ENCODE measurements at places on chromosomes 2 and 18. TPM values are rescaled to one million over a fixed set of nuclear protein-coding genes. Genes with fewer than 3 reads are reported as not detected.

GRCh38 chr18:43751835-43752234, 474.5 kb upstream of the SYT4 start:
- DNase-seq, result no peak

DNA sequence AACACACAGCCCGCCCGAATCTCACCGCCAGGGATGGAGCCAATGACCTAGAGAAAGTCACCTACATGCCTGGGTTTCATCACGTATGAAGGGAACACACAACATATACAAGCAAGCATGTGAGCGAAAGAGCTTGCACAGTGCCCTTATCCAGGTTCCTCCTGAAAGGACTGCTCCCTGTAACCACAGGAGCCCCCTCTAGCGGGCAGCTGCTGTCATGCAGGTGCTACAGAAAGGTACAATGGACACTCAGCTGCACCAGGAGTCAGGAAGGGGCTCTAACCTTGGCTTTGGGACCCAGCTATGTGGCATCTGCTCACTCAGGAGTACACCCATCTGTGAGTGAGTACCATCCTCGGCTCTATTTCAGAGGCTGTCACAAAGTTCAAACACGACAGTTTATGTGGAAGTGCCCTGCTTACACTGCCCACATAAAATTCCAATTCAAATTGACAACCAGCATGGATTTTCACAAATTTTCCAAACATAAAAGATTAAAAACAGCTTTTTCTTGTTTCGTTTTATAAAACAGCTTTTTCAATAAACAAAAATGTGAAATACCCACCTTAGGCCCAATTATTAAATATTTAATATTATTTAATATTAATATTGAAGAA, 3.5 kb downstream of the NDUFA10 start:
- DNase-seq, result no peak

DNA sequence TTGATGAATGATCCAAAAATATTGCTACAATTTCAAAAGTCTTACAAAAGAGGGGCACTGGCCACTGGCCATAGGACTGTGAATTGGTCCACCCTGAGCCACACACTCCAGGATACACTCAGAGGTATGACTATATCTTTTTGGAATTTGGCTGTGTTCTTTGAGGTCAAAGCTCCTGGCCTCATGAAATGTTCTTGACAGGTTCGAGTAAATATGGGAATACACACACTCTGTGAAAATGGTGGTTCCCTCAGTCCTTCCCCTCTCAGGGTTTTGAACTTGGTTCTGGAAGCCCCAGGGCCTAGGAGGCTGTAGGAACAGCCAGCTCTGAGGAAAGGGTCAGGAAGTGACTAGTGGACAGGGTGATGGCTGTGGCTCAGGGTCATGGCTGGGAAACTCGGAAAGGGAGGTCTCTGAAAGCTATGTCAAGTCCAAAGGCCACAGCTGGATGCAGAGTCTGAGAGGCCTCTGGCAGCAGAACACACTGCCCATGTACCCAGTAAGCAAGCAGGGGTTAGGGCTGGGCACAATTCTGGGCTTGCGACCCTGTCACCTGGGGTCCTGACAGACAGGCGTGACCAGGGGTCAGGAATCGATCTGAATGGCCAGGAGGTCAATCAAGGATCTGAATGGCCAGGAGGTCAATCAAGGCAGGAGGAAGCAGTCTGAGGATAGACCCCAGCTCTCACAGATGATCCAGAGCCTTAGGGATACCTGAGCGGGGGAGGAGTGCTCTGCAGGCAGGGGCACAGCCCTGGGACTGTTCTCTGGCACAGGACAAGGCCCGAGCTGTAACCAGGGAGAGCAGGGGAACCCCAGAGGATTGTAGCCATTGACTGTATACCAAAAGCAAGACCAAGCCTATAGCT, 223.4 kb upstream of the SMAD2 start:
- DNase-seq, result no peak

- no peak for DNase-seq
Measured at GRCh38 chr2:71779774-71780105, 326.4 kb downstream of the DYSF start.

DNA sequence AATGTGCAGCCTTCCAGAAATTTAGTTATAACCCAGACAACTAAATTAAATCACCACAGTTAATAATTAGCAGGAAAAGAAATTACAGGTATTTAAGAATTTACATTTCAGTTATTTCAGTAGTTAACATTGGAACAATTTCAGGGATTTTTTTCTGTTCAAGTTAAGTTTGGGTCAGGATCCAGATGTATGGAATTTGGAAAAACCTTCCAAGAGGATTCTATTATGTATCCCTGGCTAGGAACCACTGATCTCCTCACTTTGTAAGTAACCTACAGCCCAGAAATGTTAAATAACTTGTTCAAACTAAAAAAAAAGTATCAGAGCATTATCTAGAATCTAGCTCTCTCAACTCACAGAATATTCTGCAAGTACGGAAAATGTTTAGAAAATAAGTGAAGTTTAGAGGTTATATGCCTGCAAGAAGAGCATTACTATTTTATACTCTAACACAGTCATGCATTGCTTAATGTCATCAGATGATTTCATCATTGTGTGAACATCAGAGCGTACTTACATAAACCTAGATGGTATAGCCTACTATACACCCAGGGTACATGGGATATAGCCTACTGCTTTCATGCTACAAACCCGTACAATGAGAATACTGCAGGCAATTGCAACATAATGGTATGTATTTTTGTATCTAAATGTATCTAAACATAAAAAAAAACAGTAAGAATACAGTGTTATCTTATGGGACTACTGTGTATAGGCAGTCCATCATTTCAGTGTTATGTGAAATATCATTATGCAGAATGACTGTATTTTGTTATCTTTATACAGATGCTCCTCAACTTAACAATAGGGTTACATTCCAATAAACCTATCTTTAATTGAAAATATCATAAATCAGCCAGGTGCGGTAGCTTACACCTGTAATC, 6.1 kb downstream of the NCKAP1 start:
- no peak for DNase-seq

- no peak for DNase-seq
Measured at GRCh38 chr2:219001577-219002394, 8.6 kb upstream of the CRYBA2 start.

DNA sequence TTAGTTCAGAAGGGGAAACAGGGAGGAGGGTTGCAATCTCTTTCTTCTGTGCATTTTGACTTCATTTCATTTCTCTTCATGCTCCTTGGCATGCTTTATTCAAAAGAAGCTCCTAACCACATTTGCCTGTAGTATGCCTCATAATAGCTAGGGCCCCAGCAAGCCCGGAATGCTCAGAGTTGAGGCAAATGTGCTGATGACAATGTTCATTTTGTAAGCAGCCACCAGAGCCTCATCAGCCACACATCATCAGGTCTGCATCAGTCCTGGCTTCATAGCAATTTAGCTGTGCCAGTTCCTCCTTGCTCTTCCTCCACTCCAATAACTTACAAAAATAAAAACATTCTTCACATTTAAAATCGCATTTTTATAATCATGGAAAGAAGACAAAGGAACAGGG, 65.4 kb upstream of the MMADHC start:
- no peak for DNase-seq

The TMEM37 gene
- total RNA-seq, result 4.9 TPM

The REG3G gene
- not detected for total RNA-seq

The ANKRD62 gene
- not detected for total RNA-seq

The SERPINB12 gene
- not detected for total RNA-seq

Data from thoracic aorta (tissue), 2 donors.